ENCODE measurements at places on chromosomes 13 and 19.

DNA sequence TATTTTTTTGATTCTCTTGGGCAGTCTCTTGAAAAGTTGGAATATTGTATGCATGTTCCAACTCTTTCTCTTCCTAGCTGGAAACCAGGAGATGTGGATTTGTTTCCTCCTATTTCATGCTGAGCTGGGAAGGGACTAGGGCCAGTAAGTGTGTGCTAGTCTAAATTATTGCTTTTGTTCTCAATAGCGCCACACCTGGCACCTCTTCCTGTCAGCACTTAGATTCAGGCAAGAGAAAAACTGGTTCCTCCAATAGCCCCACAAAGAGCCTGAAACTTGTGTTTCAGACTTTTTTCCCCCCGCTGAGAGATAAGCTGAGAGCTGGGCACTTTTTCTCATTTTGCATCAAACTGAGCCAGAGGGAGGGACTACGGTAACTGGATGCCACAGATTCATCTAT is 353.4 kb downstream of the OLFM4 start:
- DNase-seq = no peak

GRCh38 chr19:45852983-45853382 is 10.0 kb downstream of the SYMPK start:
- no peak for DNase-seq

- DNase-seq = no peak
These were observed 15.1 kb downstream of the CC2D1A start for GRCh38 chr19:13920940-13921747.

GRCh38 chr19:7575434-7576040 is 20.1 kb upstream of the CAMSAP3 start:
- no peak for DNase-seq

GRCh38 chr19:55442372-55442961 is 633 bp downstream of the SHISA7 start:
- DNase-seq = no peak

- DNase-seq = no peak
These were observed 112.0 kb downstream of the TBC1D4 start for GRCh38 chr13:75369981-75370380.

GRCh38 chr13:46526100-46526735 is 26.8 kb upstream of the LRCH1 start:
- no peak for DNase-seq

- DNase-seq = no peak
These were observed 2.6 kb upstream of the CLC start for GRCh38 chr19:39740395-39740794.

- no peak for DNase-seq
These were observed 8.5 kb downstream of the PLEKHA4 start for GRCh38 chr19:48859711-48860572.

- no peak for DNase-seq
These were observed 750.6 kb downstream of the DIAPH3 start for GRCh38 chr13:59413126-59413525.

DNA sequence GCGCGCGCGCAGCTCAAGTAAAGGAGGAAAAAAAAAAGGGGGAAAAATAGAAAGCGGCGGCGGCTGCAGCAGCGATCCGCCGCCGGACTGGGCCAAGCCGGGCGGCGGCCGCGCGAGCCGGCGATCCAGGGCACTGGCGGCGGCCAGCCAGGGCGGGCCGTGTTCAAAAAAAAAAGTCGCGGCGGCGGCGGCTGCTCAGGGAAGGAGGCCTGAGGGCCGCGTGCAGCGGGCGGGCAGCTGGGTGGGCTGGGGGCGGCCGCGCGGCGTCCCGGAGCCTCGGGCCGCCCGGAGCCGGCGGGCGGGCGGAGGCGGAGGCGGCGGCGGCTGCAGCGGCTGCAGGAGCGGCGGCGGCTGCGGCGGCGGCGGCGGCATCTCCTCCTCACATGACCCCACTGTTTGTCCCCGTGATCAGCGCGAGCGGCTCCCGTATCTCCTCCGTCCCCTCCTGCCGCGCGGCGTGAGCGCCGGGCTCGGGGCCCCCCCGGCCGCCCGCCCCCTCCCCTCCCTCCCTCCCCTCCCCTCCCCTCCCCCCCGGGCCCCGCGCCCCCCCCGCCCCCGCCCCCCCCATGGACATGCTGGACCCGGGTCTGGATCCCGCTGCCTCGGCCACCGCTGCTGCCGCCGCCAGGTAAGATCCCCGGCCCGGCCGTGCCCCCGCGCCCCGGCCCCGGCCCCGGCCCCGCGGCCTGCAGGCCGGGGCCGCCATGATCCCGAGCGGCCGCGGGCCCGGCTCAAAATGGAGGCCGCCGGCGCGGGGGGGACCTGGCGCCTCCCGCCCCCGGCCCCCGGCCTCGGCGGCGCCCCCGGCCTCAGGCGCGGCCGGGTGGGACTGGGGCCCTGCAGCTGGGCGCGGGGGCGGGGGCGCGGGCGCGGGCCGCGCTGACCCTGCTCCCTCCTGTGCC is at the start of gene USF2:
TSS of gene USF2 (plus strand) at position 427 of the 902 bp plus-strand sequence. CDS start at position 567, 140 bp downstream.
- DNase-seq = no peak

GRCh38 chr13:30847650-30848307 is 58.3 kb upstream of the MEDAG start:
- DNase-seq = no peak

DNA sequence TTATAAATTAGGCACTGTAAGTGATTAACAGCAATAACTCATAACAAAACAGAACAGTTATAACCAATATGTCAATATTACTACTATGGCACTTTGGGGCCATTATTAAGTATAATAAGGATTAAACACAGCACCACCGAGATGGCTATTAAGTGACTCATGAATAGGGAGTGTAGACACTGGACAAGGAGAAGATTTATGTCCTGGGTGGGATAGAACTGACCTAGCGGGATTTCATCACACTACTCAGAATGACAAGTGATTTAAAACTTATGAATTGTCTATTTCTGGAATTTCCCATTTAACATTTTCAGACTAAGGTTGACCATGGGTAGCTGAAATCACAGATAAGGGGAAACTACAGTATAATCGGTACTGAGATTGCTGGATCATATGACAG is 79.0 kb upstream of the SLC7A1 start:
- no peak for DNase-seq

DNA sequence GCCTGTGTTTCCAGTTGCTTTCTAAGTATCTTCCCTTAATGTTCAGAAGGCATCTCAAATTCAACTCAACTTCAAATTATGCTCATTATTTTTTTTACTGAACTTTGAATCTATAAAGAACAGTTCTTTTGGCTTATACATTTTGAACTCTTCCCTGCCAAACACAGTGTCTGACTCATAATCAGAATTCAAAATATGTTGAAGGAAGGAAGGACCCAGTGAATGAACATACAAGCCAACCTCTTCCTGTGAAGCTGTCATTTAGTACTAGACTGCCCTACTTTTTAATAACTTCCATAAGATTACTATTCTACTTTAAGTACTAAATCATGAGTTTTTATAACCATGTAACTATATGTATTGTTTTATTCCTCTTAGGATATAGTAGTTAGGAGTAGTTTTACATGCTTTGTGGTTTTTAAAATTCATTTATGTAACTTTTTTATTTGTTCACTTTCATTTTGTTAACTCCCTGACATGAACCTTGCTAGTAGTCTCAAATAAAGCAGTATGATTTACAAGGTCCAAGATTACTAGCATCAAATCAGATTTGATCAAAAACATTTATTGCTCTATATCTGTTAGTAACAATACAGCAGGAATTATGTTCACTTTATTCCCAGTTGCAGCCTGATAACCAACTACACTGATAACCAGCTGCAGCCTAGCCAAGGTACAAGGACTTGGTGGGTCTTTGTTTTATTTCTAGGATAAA is 6.4 kb downstream of the NUDT15 start:
- DNase-seq = no peak
